ENCODE measurements at places on chromosomes 1 and 21.

DNA sequence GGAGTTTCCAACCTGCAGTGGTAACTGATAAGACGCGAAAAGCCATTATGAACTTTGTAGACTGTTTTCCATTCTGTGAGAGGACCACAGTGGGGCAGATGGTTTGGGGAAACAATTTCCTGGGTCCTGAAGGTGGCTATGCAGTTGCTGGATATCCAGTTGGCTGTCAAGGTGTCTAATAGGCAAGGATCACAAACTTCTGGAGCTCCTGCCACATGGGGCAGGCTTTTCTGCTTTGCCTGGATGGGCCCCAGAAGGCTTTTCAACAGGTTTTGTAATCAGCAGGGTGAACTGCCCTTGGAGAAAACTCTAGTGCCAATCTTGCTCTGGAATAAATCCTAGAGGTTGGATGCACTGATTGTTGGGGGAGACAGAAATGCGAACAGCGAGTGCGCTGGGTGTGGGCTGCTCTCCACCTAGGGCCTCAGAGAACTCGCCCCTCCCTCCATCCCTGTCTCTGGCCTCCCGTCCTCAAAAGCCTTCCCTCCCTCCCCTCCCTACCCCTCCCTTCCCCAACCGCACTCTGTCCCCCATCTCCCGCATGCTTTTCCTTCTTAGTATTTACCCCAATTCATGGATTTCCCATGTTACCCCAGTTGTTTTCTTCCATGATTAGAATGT, 210.3 kb upstream of the USP24 start:
- no peak for DNase-seq

GRCh38 chr21:36023092-36023480, 37.2 kb downstream of the SETD4 start:
- DNase-seq: no peak

DNA sequence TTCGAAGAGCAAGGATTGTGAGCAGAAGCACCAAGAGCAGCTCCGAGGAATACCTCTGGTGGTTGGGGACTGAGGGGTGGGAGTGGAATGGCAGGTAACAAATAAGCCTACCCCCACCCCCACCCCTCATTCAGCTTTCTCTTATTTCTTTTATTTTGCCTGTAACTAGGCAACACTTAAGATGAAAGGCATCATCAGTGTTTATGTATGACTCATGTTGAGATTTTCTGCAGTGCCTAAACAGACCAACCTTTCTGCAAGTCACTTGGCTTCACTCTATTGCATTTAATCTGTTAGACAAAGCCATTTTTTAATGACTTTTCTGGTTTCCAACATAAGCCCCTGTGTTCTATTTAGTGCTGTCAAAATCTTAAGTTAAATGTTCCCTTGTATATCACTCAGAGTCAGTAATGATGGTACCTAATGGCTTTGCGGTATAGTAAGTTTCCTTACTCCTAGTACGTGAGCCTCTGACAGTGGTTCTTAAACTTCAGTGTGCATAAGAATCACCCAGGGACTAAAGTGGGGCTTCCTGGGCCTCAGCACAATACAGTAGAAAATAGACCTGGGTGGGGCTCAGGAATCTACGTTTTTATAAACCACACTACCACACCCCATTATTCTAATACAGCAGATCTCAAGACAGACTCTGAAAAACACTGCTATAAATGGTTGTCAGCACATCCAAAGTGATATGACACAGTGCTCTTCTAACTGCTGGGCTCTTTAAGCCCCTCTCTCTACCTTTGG, 19.9 kb downstream of the CASQ2 start:
- DNase-seq: no peak

DNA sequence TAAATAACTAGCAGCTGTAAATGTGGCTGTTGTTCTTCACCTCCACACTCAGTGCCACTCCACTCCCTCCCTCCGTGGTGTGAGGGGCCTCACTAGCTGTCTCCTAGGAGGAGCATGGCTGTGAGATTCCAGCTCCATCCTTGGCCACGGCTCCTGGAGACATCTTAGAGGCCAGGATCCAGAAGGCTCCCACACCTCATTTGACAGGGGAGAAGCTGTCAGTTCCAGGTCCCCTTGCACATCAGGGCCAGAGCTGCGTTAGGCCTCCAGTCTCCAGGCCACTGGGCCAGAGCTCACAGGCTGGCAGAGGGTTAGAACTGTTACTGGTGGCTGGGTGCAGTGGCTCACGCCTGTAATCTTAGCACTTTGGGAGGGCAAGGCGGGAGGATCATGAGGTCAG, 15.0 kb downstream of the PCSK9 start:
- no peak for DNase-seq

DNA sequence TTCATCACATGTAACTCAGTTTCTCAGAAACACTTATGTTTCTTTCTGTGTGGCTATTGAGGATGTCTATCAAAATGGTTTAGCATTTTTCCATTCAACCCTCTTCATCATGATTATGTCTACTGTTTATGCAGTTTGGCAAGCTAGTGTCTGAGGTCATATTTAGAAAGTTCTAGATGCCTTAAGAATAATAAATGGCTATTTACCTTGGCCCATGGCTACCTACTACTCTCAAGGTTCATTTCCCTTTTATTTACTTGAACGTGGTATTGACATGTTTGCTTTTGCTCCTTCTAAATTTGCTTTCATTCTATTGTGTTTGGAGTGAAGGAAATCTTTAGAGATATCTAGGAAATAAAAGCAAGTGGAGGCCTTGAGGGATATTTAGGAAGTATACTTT, 193.7 kb upstream of the OLFM3 start:
- DNase-seq: no peak

DNA sequence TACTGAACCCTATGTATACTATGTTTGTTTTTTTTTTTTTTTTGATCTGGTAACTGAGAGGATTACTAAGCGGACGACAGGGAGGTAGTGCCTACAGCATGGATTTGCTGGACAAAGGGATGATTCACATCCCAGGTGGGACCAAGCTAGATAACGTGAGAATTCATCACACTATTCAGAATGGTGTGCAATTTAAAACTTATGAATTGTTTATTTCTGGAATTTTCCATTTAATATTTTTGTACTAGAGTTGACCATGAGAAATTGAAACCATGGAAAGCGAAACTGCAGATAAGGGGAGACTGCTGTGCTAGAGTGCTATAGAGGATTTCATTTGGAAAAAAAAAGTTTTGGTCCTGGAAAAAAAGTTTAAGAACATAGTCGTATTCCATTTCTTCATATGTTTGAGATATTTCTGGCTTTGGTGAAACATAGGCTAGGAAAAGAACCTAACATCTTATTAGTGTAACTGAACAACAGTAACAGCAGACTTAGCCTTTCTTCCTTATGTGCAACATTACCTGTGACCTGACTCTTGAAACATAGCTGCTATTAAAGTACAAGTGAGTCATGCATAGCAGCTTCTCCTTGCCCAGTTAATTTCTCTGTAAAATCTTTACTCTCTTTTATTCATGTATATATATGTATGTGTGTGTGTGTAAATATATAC, 202.5 kb downstream of the FGGY start:
- DNase-seq: no peak

Data from Right ventricle myocardium superior (tissue), 1 donor.